Right ventricle myocardium inferior (tissue), 1 donor: ENCODE measurements at places on chromosomes 1 and 21. TPM values are rescaled to one million over a fixed set of nuclear protein-coding genes. Genes with fewer than 3 reads are reported as not detected.

The DYRK1A gene
- 63.5 TPM for total RNA-seq

The PRAMEF26 gene
- total RNA-seq, result not detected

The LCE2B gene
- not detected for total RNA-seq

The AIRE gene
- total RNA-seq, result not detected

The ACTL8 gene
- not detected for total RNA-seq

The SH3D21 gene
- total RNA-seq, result 1.6 TPM

GRCh38 chr1:99180343-99180808 lies 83.9 kb upstream of the PLPPR4 start:
- DNase-seq, result no peak

GRCh38 chr1:17462669-17463068 lies 23.2 kb upstream of the RCC2 start:
- no peak for DNase-seq

- no peak for DNase-seq
Observed at GRCh38 chr1:246394121-246394520, 113.0 kb downstream of the SMYD3 start.

GRCh38 chr1:203706444-203706843 lies 58.5 kb upstream of the LAX1 start:
- no peak for DNase-seq
